Activated naive CD4-positive, alpha-beta T cell treated with anti-CD3 and anti-CD28 coated beads, Interleukin-2, amount 50 U/mL, for 72 hours (primary cell): ENCODE measurements at places on chromosomes 16 and 17.
A peak's percentile ranks its signal among the peaks of the same experiment; 100 is the strongest.

DNA sequence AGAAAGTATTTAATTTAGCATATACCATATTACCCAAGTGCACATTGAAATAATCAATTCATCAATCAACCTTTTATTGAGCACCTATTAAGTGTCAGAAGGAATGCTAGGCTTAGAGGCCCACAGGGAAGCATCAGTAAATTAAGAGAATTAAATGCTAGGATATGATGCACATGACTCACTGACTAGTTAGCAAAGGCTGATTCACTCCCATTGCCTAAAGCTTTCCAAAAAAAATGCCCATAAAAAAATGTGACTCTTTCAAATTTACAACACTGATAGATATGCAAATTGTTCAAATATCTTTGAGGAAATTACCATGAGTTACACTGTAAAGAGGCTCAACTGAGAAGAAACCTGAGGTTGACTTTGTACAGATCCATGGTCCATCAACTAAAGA, 883.3 kb downstream of the CDH11 start:
- DNase-seq = no peak

GRCh38 chr17:44556166-44556831, 985 bp upstream of the FZD2 start:
- DNase-seq = peak; percentile 10

DNA sequence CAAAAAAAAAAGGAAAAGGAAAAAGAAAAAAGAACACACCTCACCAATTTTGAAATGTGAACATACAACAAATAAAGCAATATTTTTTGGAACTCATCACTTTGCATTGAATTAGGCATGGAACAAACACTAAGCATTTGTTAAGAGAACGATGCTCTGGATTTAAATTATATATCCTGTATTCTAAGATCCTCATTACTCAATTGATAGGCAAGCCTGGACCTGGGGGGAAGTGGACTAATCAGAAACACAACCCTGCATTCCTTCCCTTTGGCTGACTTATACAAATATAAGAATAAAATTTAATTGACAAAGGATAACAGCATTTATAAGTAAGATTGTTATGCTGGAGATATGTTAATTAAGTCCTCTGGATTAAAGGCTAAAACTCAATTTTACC, 2.2 kb downstream of the GJC1 start:
- no peak for DNase-seq

DNA sequence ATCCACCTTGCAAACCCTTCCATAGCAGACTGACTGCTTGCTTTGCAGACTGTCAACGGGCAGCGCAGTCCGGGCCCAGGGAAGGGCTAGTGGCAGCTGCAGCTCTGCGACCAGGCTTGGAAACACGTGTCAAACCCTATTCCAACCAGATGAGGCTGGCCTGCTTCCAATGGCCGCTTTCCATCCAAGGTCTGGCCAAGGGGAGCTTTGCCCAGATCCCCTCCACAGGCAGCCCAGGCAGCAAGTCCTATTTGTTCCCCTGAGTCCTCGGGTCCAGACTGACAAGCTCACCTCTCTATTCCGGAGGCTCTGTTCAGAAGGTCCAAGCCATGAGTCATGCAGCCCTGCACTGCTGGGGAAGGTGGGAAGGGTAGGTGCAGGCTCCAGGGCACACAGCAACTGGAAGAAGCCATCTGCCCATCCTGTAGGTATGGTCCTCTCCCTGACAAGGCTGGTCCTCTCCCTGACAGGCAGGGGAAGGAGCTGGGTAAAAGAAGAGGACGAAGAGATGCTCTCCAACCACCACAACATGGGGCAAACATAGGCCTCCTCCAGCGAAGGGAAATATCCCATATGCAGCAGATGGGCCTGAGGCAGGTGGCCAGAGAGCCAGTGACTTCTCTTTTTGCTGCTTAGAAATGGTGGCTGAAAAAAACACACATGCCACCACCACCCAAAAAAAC, 22.6 kb upstream of the AXIN2 start:
- no peak for DNase-seq

GRCh38 chr17:36691606-36692005, 90.2 kb downstream of the MRM1 start:
- DNase-seq = no peak

DNA sequence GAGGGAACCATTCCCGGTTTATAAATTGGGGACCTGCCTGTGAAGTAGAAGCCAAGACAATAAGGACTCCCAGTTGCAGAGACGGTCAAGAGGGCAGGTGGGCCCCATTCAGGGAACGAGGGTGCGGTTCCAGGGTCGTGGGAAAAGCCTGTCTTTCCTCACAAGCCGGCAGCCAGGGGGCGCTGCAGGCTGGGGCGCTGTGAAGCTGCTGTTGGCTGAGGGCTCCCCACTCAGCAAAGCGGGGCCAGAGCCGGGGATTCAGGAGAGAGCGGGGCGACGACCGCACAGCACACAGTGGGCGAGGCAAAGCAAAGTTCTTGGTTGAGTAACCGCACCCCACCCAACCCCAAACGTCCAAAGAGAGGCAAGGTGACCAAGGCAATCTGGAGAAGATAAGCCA, 24.9 kb downstream of the CDRT15 start:
- DNase-seq = no peak

- no peak for DNase-seq
Observed at GRCh38 chr17:2172077-2172851, 117.4 kb downstream of the HIC1 start.

DNA sequence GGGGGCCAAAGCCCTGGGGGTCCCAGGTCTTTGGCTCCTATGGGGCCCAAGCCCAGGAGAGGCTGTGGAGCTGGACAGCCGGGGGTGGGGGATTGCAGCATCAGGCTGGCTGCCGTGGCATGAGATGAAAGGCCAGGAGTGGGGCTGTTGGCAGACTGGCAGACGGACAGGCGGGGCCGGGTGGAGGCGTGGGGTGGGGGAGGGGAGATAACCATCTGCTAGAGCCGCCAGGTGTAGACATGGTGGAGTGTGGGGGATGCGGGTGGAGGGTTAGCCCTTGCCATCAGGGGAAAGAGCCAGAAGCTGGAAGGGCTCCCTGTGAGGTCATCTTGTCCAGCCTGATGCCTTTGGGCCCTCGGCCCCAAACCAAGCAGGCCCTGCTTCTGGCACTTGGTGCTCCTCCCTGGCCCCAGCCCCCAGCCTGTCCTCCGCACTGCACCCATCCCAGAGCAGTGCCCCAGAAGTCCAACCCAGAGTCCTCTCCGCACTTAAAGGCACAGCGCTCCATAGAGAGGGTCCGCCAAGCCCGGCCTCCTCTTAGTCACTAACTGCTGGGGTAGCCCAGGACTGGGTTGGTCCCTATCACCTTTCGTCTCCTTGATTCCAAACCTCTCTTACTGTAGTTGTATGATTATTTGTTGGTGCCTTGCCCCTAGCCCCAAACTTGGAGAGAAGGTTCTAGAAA, 33.3 kb upstream of the DLX4 start:
- DNase-seq = no peak

DNA sequence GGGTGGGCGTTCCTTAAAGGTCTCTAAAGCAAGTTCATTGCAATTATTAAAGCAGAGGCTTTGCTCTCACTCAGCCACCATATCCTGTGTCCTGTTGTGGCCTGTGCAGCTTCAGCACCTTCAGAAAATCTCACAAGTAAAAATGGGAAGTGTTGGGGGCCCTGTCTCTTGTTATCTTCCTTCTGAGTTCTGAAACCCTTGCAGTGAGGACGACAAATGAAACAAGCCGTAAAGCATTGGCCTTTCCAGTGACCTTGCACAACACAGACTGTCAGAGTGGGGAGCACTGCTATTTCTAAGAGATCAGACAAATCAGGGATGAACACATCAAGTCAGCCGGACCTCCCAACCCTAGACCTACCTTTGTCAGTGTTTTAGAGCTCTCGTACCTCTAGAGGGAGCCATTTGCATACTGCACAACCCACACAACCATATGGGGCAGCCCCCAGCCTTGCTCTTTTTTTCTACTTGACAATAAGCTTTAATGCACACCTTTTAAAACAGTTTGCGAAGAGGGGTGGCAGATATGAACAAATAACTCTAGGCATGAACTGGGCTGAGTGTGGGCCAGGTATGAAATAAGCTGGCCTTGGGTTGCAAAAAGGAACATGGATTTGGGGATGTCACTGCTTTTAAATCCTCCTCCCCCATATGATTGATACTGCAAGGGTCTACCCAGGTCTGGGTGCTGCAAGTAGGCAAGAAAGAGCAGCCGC, 89.8 kb downstream of the KATNIP start:
- no peak for DNase-seq

GRCh38 chr17:77343031-77343800, 202.4 kb downstream of the SEC14L1 start:
- peak; percentile 43 for DNase-seq

GRCh38 chr16:47732523-47733111, 271.5 kb downstream of the PHKB start:
- no peak for DNase-seq

- peak; percentile 65 for DNase-seq
Observed at GRCh38 chr17:82882715-82883418, 43.0 kb upstream of the ZNF750 start.

- DNase-seq = no peak
Observed at GRCh38 chr17:36653856-36654255, 52.5 kb downstream of the MRM1 start.

DNA sequence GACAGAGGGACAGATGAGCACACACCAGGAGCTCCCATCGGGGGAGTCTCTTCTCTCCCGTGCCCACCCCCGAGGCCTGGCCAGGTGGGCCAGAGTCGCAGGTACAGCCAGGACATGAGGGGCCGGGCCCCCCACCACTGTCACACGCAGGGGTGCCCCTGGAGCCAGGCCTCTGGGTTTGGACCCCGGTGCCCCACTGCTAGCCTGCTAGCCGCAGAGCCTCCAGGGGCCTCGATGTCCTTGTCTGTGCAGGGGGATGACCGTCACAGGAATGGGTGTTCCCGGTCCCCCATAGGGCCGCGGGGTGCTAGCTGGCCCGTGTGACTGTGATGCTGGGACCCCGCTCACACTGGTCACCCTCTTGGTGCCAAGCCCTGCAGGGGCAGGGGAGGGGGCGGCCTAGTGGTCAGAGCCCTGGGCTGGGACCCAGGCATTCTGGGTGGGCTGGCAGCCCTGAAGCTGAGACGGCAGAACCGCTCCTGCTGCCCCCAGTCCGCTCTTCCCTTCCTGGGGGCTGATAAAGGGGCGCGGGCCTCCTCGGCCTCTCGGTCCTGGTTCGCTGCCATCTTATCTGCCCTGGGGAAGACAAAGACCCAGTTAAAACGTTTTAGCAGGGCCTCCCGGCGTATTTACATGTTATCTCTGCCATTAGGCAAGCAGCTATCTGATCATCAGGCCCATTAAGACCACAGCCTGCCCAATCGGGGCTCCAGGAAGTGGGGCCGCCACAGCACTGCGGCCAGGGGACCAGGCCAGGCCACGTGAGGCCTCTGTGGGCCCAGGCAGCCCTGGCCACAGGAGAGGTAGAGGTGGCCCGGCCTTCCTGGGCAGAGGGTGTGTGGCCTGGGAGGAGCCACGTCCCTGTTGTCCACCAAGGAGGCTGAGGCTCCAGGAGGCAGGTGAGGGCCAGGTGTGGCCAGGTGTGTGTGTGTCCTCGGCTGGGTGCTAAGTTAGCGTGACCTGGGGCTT, 57.2 kb upstream of the ZC3H18 start:
- DNase-seq = no peak

GRCh38 chr17:17682737-17683680, 1.8 kb downstream of the RAI1 start:
- DNase-seq = peak; percentile 65

DNA sequence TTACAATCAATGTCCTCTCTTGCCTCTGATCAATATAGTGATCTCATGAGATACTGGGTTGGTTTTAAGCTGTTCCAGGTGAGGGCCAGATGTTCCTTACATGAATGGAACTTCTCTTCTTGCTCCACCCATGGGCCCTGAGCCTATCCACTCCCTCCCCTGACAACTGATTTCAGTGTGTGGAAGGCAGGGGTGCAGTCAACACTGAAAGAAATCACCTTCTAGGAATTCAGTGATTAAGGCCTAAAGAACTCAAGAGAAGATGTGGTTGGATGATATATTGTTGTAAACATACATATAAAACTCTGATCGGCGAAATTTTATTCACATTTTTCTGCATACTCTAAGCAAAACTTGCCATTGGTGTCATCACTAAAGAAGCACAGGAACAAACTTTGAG, 6.7 kb upstream of the GOSR2 start:
- DNase-seq = no peak

GRCh38 chr17:58755577-58756245, at the start of gene PPM1E:
Gene PPM1E (plus strand): TSS chr17:58755854.
- peak; percentile 51 for DNase-seq

- DNase-seq = no peak
Observed at GRCh38 chr17:58192612-58193011, at the start of gene EPX. Gene EPX (plus strand): TSS chr17:58192726. CDS start chr17:58192847, 121 bp downstream.

DNA sequence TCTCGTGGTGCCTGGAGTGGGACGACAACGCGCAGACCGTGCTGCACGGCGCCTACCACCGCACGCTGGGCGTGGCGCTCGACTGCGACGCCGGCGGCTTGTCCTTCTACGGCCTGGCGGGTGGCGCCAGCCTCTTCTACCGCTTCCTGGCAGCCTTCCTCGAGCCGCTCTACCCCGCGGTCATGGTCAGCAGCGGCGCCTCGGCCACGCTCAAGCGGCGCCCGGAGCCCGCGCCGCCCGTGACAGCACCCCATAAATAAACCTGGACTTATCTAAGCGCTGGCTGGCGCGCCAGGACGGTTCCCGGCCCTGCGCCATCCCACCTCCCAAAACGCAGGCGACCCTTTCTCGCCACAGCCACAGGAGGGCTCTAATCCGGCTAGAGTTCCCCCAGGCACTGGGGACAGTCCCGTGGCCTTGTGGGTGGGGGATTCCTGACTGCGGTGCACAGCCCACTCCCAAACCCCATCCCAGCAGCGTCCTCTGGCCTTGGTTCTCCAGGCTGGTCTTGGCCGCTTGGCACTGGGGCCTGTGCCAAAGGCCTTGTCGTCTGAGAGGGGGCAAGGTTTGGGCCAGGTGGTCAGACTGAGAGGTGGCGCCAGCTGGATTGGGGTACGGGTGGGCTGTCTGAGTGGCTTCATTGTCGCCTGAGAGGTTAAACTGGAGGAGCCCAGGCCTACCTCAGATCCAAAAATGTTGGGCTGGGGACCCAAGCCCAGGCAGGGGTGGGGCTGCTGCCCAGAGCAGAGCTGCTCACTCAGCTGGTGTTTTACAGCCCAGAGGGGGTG, 10.1 kb upstream of the SLC16A5 start:
- DNase-seq = peak; percentile 42

GRCh38 chr17:43020030-43020621, 2.1 kb downstream of the VAT1 start:
- DNase-seq = no peak

GRCh38 chr17:16937431-16937830, 34.5 kb downstream of the TNFRSF13B start:
- no peak for DNase-seq
